Stimulated activated CD4-positive, alpha-beta T cell treated with anti-CD3 and anti-CD28 coated beads, Interleukin-12 subunit alpha, Interleukin-12 subunit beta, amount 100 ng/mL, for 24 hours (primary cell): ENCODE measurements at places on chromosomes 7 and 10.

DNA sequence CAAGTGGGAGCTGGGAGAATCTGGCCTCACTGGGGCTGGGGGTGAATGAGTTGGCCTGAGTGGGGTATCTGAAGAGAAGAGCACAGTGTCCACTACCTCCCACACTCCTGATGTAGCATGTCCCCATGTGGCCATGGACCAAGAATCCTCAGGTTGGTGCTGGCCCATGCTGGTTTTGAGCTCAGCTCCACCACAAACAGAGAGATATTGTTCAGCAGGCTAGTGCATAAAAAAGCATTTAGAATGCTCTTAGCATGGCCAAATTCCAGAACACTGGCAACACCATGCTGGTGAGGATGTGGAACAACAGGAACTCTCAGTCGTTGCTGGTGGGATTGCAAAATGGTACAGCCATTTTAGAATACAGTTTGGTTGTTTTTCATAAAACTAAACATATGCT is 61.4 kb downstream of the FRMPD2 start:
- DNase-seq, result no peak

DNA sequence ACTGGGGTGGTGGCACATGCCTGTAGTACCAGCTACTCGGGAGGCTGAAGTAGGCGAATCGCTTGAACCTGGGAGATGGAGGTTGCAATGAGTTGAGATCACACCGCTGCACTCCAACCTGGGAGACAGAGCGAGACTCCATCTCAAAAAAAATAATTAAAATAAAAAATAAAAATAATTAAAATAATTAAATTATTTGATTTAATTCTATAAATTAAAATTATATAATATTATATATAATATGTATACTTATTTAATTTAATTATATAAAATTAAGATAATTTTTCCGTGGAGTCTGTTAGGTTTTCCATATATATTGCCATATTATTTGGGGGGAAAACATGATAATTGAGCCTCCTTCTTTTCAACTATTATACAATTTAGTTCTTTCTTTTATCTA is 12.0 kb downstream of the WIPF3 start:
- no peak for DNase-seq

DNA sequence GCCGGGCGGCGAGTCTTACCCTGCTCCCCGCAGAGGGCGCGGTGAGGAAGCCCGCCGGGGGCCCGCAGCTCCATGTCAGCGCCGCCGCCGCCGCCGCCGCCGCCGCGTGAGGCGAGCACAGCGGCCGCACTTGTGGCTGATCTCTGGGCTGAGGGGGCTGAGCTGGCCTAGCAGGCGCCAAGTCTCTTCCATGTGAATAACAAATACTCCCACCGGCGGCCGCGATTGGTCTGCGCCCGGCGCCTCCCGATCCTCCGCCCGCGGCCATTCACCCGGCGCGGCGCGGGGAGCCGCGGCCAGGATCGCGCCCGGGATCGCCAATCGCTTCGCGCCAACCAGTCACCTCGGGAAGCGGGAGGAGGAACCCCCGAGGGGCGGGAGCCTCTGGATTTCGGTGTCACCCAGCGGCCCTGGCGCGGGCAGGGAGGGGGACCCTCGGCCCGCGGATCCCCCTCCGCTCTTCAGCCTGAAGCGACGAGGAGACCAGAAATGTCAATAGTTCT is at the start of gene GRM8:
Gene GRM8, minus strand, starts transcription at position 164 of the 503 bp plus-strand sequence.
- DNase-seq, result no peak

DNA sequence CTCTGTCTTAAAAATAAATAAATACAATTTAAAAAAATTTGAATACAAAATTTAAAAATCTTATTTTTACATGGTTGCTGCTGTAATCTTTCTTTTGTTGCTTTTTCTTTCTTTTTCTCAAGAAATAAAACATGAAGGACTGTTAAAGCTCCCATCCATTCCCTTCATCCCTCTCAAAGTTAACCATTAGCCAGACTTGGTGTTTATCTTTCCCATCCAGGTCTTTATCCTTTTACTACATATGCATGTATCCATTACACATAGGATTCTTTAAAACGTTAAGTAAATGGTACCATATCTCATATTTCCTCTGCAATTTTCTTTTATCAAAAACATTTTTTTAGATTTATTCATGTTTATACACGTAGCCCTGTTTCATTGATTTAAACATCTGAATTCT is 70.1 kb downstream of the CREB3L2 start:
- DNase-seq, result no peak

DNA sequence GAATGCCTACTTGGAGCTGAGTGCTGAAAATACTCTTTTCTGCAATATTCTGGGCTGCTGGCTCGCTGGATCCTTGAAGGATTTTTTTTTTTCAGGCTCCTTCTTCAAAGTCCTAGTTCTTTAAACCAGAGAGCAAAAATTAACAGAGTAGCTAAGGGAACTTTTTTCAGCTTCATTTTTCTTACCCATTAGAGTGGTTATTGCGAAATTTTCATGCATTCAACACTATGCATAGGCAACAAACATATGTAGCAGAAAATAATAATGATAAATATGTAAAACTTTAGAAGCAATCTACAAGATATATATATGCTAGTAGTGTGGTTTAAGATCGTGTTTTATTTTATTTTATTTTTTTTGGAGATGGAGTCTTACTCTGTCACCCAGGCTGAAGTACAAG is 264.6 kb downstream of the SFMBT2 start:
- DNase-seq, result no peak

- DNase-seq, result no peak
Observed at GRCh38 chr10:28256776-28257175, 46.1 kb downstream of the MPP7 start.
